ENCODE measurements at places on chromosomes 12 and 14.

DNA sequence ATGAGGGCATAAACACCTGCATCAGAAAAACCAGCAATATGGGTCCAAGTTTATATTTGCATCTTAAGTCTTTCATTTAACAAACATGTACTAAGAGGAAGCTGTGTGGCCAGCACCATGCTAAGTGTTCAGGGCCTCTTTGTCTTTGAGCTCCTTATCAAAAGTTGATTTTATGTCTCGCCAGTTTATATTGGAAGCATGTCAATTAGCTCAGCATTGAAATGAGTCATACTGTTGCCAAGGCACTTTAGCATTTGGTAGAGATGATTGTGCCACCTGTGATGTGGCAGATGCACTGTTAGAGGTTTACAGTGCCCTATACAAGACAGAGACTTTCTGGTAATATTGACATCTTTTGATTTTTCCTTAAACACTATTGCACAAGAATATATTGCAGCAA is 68.5 kb downstream of the BHLHE41 start:
- no peak for DNase-seq

- no peak for DNase-seq
These were observed 158.4 kb downstream of the CHST11 start for GRCh38 chr12:104615048-104615561.

GRCh38 chr14:89365061-89365801 is 51.8 kb downstream of the FOXN3 start:
- no peak for DNase-seq

DNA sequence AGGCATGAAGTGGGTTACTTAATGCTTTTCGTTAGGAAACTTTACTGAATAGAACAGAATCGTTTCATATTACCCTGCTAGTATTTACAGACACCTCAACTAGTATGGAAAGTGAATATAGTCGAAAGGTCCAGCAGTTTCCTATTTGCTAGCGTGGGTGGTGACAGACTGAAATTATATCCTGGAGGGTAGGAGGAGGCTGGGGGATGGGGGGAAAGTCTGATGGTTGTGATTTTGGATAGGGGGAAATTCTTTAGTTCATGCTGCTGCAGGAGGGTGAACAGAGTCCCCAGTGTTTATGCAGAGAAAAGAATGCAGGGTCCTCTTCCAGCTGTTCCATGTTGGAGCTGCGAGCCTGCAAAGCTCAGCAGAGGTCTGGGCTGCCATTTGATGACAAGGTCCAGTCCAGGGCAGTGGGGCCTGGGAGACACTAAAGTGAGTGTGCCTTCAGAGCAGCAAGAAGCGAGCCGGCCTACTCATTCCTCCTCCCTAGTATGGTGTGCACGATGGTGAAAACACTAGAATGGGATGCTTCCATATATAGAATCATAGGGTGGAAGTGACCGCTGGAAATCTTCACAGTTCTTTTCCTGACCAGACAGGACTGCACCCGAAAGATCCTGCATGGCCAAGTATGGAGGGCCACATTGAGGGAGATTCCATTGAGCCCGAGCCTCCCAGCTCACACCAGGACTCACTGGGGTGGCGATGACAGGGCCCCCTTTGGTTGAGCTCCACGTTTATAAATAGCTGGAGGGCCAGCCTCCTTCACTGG is 2.1 kb downstream of the SAMD4A start:
- DNase-seq, result no peak

DNA sequence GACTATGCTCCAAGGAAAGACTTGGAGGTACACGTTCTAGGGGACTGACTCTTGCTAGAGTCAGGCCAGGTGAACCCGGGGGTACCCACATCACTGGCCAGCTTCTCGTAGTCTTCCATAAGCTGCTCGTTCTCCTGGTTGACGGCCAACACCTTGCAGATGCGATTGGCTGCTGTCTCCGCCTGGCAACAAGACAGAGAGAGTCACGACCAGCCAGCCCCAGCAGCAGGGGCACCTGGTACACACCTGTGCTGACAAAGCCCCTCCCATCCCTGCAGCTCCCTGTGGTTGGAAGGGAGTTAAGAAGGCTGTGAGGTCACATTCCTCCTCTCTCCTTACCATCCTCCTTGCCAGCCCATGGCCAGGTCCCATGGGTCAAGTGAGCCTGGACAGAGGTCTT is 85.5 kb downstream of the ACTN1 start:
- DNase-seq, result no peak

GRCh38 chr14:78007160-78007559 is 163.0 kb upstream of the NRXN3 start:
- DNase-seq, result no peak

- no peak for DNase-seq
These were observed 14.6 kb upstream of the FOS start for GRCh38 chr14:75264036-75264435.

- no peak for DNase-seq
These were observed 16.4 kb downstream of the KRT18 start for GRCh38 chr12:52965337-52965731.

- peak; percentile 34 for DNase-seq
These were observed 1.3 kb upstream of the ARHGAP5 start for GRCh38 chr14:32075672-32076277.

- DNase-seq, result peak; percentile 23
These were observed 619 bp downstream of the ERC1 start for GRCh38 chr12:991350-992333.

GRCh38 chr14:32508281-32508680 is 179.2 kb downstream of the AKAP6 start:
- DNase-seq, result no peak

DNA sequence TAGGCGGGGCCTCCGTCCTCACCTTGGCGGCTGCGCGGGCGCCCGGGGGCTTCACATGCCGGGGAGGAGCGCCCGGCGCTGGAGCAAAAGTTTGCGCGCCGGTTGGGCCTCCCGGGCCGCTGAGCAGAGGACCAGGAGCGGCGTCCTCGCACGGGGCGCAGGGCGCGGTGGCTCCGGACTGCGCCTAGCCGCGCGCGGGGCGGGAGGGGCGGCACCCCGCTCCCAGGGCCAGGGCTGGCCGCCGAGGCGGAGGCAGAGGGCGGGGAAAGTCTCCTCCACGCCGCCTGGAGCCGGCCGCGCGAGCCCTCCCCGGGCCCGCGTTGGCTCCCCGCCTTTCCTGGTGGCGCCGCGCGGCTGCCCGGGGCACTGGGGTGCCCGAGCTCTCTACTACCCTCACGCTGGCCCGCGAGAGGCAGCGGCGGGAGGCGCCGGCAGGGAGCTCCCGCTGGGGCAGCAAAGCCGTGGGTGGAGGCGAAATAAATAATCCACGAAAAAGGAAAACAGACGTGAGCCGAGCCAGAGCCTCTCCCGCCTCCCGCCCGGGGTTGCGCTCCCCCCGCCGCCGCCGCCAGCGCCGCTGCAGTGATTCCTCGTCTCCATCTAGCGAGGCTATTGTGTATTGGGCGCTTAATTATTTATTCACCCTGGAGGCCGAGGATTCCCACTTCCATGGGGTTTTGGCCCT is 400 bp upstream of the PRIMA1 start:
- peak; percentile 65 for DNase-seq

- peak; percentile 81 for DNase-seq
These were observed at the start of gene PPFIA2 for GRCh38 chr12:81759190-81760051. PPFIA2 (minus strand) TSS chr12:81759350.

- no peak for DNase-seq
These were observed 9.2 kb downstream of the HIF1A start for GRCh38 chr14:61704554-61704953.

All from SK-N-DZ (cell line).